ENCODE measurements at places on chromosomes 16 and 17. TPM values are rescaled to one million over a fixed set of nuclear protein-coding genes. Genes with fewer than 3 reads are reported as not detected.

The LIMD2 gene
- total RNA-seq, result 5.9 TPM

The NRN1L gene
- not detected for total RNA-seq

DNA sequence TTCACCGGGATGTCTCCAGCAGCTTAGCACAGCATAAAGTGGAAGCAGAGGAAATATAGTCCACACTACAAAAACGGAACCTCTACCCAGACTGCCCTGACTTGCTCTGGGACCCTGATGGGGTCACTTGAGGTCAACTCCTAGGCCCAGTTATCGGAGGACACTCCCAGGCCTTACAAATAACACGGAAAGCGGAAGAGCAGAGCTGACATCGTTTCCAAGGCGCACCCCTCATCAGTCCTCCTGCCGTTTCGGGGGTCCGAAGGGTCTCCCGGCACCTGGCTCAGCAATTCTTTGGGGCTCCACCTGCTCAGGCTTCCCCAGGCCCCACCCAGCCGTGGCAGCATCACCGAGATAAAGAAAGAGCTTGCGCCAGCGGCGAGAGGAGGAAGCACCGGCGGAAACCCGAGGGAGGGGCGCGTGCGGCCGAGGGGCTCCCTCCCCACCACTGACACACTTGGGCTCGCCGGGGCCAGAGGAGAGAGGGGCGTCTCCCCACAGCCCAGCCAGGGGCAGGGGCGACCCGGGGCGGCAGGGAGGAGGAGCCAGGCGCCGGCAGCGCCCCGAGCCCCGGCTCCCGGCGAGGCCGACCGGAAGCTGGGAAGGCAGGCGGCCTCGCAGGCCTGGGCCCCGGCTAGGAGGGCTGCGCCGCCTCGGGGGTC lies 727 bp downstream of the CORO7 start:
- DNase-seq, result peak; percentile 94

GRCh38 chr16:28526201-28527099 lies 12.3 kb downstream of the NUPR1 start:
- no peak for DNase-seq

GRCh38 chr16:81707411-81708265 lies 71.5 kb upstream of the PLCG2 start:
- no peak for DNase-seq

Measured in osteoblast (primary cell).